ENCODE measurements at places on chromosomes 7 and 10.

DNA sequence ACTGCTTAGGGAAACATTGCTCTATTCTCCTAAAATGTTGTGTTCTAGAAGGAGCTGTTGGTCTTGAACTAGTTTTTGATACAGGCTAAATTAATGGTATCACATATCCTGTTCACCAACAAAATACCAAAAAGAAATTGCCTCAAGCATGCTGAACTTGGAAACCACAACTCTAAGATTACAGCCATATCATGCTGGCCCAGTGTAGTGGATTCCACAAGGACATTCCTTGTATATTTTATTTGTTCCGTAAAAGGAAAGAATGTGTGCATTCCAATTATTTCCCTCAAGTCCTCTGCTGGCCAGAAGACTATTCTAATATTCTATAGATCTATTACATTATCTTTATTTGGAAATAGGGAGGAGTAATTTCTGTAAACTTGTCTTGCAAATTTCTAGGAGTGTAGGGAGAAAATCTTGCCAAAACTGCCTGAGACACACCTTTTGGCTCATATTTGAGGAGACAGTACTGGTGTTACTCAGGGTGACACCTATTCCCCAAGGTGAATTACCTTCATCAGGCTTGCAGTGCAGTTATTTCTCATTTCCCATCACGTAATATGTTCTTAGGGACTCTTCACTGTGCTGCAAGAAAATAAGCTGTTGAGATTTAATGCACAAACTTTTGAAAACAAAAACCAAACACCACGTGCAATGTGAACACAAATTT lies 1.9 kb upstream of the NEBL start:
- no peak for DNase-seq

DNA sequence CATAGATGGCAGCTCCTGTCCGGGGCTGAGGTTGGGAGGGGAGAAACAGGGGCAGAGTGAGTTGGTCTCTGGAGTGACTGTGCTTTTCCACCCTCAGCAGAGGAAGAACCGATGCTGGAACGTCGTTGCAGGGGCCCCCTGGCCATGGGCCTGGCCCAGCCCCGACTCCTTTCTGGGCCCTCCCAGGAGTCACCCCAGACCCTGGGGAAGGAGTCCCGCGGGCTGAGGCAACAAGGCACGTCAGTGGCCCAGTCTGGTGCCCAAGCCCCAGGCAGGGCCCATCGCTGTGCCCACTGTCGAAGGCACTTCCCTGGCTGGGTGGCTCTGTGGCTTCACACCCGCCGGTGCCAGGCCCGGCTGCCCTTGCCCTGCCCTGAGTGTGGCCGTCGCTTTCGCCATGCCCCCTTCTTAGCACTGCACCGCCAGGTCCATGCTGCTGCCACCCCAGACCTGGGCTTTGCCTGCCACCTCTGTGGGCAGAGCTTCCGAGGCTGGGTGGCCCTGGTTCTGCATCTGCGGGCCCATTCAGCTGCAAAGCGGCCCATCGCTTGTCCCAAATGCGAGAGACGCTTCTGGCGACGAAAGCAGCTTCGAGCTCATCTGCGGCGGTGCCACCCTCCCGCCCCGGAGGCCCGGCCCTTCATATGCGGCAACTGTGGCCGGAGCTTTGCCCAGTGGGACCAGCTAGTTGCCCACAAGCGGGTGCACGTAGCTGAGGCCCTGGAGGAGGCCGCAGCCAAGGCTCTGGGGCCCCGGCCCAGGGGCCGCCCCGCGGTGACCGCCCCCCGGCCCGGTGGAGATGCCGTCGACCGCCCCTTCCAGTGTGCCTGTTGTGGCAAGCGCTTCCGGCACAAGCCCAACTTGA lies 2.7 kb downstream of the REPIN1 start:
- no peak for DNase-seq

- DNase-seq = no peak
These were observed 7.3 kb downstream of the UROS start for GRCh38 chr10:125815764-125816163.

- DNase-seq = no peak
These were observed 237.1 kb upstream of the NRP1 start for GRCh38 chr10:33571616-33572015.

- DNase-seq = no peak
These were observed 961.1 kb downstream of the XPNPEP1 start for GRCh38 chr10:108962172-108962571.

DNA sequence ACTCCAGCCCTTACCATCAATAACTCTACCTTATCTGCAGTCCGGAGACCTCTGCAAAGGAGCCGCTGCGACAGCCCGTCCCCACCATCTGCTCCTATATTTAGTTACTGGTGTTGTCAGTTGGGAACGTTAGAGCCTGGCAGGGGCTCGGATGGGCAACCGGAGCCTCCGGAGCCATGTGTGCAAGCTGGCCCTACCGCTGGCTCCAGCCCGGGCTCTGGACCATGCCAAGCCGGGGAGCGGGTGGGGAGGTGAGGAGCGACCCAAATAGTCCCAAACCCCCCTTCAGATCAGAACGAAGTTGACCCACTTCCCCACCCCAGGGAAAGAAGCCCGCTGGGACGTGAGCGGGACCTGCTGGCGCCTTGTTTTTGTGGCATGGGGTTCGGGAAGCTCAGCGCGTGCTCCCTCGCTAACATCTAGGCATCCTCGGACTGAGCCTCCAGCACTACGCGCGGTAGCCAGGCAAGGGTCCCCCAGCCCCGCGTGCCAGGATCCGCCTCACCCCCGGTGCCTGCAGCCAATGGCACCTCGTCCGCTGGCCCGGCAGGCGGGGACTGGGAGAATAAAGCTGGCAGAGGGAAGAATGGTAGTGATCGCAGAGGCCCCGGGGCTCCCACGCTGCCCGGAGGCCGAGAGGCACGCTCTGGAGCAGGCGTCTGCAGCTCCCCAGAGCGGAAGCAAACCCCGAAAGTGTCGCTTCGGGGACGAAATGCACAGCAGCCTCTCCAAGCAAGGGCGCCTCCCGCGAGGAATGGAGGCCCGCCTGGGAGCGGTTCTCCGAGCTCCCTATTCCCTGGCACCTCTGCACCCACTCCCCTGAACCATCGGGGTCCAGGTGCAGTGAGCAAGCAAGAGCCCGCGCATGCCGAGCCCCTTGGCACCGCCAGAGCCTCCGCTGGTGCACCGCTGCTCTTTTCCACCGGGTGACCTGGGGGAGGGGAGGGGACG lies 679 bp downstream of the LRRC20 start:
- peak; percentile 53 for DNase-seq

GRCh38 chr7:45099891-45100760 lies 11.4 kb upstream of the NACAD start:
- DNase-seq = no peak

DNA sequence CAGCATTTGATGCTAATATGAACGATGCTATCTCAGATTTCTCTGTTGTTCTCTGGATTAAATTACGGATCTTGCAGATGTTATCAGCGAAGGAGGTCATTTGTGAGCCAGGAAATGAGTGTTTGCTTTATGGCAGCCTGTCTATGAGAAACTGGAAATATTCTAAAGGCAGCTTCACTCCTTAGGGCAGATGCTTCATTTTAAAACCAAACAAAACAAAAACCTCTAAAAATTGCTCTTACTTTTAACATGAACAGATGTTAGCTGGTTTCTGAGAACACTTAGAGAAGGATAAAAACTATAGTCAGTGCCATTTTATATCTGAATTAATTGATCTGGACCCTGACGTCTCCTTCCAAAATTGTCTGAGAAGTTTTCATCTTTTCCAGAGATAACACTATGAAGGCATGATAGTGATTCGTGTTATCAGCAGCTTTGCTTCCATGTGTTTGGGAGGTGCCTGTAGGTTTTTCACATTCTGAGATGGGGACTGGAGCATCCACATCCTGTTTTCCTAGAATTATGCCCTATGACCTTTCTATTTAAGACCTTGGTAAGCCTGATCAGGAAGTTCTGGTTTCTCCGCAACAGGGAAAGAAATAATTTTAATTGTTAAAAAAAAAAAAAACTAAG lies 53.1 kb downstream of the CPED1 start:
- DNase-seq = peak; percentile 74

DNA sequence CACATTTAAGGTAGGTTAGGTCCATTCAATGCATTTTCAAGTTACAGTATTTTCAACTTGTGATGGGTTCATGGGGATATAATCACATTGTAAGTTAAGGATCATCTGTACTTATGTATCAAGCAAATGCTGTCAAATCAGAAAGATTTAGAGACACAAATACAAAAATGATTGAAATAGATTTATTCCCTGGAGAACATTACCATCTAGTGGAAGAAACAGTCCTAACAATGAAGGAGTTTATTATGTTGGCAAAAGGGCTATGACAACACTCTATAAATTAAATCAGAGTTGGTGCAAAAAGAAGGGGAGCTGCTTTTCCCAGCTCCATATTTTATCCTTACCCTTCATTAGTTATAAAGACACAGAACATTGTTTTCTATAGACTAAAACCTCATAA lies 69.0 kb downstream of the PRSS58 start:
- DNase-seq = peak; percentile 27

- DNase-seq = no peak
These were observed 32.3 kb upstream of the PLEKHS1 start for GRCh38 chr10:113718969-113719822.

- DNase-seq = no peak
These were observed 124.7 kb downstream of the LRRC18 start for GRCh38 chr10:48814933-48815332.

DNA sequence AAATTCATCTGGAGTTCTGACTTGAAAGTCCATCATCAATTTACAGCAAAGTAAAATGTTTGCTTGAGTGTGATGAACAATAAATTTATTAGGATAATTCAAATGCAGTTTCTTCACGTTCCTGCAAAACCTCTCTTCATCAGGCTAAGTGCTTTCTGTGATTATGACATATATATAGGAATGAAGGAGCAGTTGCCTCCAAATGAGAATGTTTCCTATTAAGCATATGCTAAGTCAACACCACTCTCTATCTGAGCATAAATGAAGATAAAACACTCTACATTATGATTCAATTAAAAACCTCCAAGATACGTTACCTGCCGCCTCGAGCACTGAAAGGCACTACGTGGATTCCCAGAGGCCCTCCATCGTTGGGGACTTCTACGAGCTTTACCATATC lies 416.1 kb downstream of the PARD3 start:
- no peak for DNase-seq

GRCh38 chr7:108263425-108263824 lies 133.3 kb upstream of the LAMB4 start:
- peak; percentile 99 for DNase-seq

DNA sequence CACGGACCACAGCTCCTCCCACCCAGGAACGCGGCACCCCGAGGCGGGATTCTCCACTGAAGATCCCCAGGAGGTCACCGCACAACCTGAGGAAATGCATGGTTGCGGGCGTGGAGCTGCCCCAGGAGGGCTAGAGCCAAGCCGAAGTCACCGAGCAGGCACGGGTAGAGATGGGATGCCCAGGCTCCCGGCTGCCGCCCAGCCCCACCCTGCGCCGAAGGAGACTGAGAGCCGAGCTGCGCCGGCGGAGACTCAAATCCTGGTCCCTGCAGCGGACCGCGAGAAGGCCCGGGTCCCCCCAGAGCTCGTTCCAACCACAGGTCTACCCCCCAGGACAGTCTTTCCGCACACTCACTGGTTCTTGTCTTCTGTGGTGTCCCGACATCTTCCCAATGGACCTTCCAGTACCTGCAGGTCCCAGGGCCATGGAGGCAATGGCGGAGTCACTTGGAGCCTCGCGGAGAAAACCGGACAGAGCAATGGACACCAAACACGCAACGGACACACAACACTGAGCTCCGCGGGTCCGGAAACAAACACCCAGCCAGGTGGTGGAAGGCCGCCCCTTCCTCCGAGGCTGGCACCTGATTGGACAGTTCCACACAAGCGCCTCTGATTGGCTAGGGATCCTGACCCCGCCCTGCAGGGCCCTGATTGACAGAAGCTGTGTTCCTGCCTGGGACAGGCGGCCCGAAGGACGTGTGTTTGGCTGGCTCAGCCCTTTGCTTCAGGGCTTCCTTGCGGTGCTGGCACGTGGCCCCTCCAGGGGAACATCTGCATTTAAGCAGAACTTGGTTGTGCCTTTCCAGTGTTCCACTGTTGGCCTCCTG lies 331.9 kb upstream of the NUPR2 start:
- DNase-seq = no peak

- DNase-seq = no peak
These were observed 84.4 kb upstream of the FGL2 start for GRCh38 chr7:77284005-77284404.

DNA sequence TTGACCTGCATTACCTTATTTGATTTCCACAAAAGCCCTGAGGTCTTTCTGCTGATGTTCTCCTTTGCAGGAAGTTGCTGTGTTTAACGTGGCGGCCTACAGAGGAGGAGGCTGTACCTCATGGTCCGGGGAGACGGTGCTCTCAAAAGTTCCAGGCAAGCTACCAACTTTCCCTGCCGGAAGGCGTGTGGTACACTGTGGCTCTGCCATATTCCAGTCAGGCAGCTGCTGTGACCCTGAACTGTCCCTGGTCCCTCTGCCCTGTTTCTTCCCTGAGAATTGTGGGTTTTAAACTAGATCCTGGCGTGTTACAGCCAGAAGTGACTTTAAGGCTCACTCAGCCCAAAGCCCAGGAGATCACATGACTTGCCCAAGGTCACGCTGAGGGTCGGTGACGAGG lies 139.2 kb downstream of the TEX36 start:
- no peak for DNase-seq

DNA sequence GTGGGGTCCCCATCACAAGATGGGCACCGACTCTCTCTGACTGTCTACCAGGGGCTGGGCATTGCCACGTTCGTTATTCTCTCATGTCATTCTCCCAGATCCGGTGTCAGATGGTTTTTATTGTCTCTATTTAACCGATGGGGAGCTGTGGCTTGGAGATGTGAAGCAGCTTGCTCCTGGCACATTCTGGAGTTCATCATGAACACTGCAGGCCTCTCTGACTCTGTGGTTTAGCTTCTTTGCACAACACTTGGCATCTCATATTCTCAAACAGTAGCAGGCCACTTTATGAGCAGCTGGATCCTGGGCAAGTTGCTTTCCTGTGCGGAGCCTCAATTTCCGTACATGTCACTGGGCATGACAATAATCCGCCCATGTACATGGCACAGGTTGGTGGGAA lies 119.9 kb downstream of the LRRC18 start:
- DNase-seq = no peak

GRCh38 chr10:29533696-29534285 lies 101.0 kb downstream of the SVIL start:
- DNase-seq = no peak

- no peak for DNase-seq
These were observed 134.7 kb downstream of the MGMT start for GRCh38 chr10:129601737-129602136.

DNA sequence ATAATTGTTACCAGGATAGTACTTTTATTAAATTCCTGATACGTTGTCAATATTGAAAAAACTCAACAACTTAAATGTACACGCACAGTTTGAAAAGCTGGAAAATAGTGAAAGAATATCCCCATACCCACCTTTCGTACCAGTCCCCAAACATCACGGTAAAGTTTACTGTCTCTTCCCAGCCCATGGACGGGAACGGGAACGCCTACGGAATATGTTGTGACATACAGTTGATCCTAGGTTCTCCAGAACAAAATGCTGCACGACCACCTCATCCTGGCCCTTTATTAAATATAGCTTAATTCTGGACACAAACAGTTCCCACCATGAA lies 527 bp upstream of the BCAP29 start:
- peak; percentile 56 for DNase-seq

Data from NCI-H1092 treated with DMSO at 0.1 percent for 48 hours (cell line).